ENCODE measurements at places on chromosomes 5 and 9.
A peak's percentile ranks its signal among the peaks of the same experiment; 100 is the strongest.

DNA sequence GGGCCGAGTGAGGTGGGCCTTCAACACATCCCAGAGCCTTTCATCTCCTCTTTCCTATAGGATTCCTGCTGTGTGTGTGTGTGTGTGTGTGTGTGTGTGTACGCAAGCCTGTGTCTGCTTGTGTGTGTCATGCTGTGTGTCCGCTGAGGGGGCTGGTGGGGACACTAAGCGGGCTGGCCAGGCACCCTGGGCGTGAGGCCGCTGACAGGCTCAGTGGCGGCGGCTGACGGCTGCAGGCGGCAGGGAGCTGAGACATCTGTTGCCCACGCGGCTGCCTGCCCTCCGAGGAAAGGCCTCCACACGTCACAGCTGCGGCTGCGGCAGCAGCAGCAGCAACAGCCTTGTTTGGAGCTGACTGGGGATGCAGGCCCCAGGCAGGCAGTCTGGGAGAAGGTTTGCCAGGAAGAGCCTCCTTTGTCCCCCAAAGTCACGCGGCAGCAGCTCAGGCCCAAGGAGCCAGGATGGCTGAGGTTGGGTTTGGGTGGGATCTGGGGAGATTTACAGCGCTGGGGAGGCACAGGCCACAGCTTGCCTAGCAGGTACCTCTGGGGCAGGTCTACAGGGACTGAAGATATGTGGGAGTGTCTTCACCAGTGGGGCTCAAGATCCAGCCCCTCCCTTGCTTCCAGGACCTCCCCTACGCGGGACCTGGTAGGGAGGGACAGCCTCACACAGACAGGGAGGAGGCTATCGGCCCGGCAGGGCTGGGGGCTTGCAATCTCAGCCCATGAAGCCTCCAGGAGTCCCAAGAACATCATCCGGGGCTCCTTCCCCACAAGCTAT is 1.8 kb downstream of the PDLIM4 start:
- peak; percentile 41 for DNase-seq

- DNase-seq = no peak
Measured at GRCh38 chr9:93286252-93287188, 102.6 kb downstream of the WNK2 start.

DNA sequence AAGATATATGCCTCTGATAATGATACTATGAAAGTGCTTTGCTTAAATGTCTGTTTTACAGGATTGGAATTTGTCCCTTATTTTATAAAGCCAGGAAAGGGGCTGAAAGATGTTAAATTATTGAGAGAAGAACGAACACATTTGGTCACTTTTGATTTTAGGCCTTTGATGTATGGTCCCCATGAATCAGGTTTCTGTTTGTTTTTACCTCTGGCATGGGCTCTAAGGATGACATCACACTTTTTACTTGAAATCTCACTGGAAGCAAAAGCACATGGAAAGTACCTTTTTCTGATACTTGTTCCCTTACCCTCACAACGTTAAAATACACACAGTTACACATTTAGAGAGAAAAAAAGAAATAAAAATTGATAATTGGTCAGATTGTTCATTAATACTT is 6.9 kb downstream of the OTULIN start:
- DNase-seq = no peak

- no peak for DNase-seq
Measured at GRCh38 chr5:74051076-74051475, 425.1 kb downstream of the ARHGEF28 start.

DNA sequence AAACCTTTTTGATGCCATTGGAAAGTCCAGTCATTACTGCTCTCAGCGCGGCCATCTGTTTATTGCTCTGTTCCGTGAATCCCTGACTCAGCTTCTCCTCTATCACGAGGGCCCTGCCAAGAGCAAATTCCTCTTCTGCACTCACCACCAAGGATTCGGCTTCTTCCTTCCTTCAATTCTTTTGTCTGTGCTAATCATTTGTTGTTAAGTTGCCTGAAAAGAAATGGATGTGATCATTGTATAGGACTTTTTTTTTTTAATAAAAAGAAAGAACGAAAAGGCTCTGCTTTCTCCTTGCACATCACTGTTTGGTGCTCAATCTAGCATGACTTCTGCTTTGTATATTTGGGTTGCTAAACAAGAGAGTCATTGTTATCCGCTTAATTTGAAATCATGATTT is 128.7 kb upstream of the PIK3R1 start:
- DNase-seq = peak; percentile 41

DNA sequence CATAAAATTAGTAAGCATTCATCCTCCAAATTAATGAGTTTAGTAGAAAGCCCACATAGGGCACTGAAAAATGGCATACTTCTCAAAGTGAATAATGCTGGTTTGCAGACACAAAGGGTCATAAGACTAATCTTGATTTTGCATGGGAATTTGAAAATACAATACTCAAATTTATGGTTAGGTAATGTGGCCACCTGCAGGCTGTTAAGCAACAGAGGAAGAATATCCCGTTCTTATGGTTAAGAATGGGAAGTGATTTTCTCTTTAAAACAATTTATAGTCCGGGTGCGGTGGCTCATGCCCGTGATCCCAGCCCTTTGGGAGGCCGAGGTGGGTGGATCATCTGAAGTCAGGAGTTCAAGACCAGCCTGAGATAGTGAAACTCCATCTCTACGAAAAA is 9.4 kb upstream of the PLCXD3 start:
- no peak for DNase-seq

- no peak for DNase-seq
Measured at GRCh38 chr9:86997156-86997555, 49.9 kb upstream of the GAS1 start.

GRCh38 chr5:91162534-91163381 is 220.4 kb downstream of the ARRDC3 start:
- DNase-seq = peak; percentile 65

DNA sequence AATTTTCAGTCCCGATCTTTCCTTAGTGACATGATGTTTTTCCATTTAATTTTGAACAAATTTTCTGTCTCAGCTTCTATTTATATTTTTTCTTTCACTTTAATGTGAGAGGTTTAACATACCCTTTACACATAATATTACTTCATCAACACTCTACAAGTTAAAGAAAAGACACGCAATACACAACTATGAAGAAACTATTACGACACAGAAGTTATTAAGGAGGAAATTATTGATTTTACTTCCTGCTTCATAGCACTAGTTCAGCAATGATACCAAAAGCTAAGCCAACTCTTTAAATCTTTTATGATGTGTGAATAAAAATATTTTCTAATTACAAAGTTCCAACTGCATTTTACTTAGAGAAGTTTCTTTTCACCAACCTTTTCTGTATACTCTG is 432.3 kb upstream of the DAB2 start:
- DNase-seq = no peak

DNA sequence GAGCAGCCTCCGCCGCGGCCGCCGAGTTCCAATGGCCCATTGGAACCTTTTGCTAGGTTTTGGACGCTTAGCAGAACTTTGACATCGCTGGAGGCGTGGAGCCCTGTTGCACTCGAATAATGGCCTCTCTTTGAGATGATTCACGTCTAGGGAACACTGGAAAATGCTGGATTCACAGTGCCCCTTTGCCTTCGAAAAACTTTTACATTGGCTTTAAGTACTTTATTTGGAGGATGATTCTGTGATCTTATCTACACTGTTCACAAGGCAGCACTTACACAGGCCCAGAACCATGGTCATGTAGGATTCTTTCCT is 536 bp upstream of the PPIC start:
- no peak for DNase-seq

DNA sequence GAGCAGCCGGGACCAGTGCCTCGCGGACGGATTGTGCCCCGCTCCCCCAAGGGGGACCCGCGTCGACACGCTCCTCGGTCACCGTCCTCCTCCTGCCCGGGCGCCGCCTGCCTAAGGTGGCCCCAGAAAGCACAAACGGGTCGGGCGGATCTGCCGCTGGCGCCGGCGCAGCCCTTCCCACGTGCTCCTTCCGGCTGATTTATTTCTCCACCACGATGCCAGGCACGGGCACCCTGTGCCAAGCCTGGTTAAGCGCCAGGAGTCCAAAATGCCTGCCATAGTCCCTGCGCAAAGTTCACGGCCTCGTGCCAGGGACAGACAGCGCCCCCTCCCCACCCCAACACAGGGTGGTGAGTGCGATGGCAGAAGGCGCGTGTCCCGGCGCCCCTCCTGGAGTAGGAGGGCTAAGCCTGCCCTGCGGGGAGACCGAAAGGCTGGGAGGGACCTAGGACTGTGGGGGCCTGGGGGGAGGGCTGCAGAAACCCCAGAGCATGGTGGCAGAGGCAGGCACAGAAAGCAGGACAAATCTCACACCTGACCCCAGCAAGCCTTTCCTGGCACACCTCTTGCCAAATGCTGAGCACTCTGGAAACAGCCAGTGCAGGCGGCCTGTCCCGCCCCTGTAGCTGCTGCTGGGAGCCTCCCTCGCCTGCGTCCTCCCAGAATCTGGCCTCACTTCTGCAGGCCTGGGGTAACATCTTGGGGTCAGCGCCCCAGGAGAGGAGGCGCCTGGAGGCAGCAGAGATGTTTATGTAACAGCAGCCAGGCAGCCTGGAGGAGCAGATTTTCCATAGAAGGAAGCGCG is 1.1 kb upstream of the NOTCH1 start:
- DNase-seq = peak; percentile 68

GRCh38 chr5:134647750-134648424 is 698 bp upstream of the SEC24A start:
- no peak for DNase-seq

- DNase-seq = no peak
Measured at GRCh38 chr5:143887903-143888665, 76.1 kb downstream of the HMHB1 start.

DNA sequence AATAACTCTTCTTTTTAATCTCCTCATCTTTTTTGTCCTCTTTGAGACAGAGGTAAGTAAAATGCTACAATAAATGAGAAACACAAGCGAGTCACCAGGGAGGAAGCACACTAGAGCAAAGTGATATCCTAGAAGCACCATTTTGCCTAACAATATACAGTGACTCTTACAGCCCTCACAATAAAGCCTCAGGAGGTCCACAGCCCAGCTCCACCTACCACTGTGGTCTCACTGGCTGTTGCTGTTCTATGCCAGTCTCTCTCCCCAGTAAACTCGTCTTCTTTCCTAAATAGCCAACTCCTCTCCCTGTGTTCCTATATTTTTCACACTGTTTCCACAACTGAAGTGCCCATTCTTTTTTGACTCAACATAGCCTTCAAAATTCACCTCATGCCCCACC is 44.3 kb downstream of the TNFSF15 start:
- no peak for DNase-seq

- DNase-seq = no peak
Measured at GRCh38 chr9:135993765-135994500, 32.8 kb upstream of the UBAC1 start.

GRCh38 chr9:35681341-35682002 is 7.7 kb downstream of the CA9 start:
- no peak for DNase-seq

GRCh38 chr5:88677943-88678769 is 204.8 kb downstream of the MEF2C start:
- peak; percentile 68 for DNase-seq

DNA sequence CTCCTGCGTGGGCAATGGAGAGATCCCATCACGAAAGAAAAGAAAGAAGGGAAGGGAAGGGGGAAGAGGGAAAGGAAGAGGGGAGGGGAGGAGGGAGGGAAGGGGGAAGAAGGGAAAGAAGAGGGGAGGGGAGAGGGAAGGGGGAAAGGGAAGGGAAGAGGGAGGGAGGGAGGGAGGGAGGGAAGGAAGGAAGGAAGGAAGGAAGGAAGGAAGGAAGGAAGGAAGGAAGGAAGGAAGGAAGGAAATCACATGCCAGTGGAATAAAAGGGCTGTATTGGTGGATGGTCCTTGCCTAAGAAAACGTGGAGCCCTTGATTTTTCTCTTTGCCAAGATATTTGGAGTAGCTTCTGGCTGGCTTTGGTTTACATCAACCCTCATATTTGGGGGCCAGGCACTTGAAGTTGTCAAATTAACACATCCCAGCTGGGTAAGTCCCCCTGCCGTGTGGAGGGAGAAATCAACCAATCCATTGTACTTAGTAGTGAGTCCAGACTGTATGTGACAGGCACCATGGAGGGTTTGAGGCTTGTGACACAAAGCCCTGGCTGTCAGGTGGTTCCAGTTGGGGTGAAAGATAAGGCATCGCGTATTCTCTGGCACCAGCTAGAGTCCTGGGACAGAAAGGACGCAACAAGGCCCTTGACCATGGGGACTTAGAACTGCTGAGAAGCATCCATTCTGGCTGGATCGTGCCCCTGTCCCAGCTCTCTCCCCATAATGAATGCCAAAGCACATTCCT is 23.7 kb downstream of the IDNK start:
- no peak for DNase-seq

DNA sequence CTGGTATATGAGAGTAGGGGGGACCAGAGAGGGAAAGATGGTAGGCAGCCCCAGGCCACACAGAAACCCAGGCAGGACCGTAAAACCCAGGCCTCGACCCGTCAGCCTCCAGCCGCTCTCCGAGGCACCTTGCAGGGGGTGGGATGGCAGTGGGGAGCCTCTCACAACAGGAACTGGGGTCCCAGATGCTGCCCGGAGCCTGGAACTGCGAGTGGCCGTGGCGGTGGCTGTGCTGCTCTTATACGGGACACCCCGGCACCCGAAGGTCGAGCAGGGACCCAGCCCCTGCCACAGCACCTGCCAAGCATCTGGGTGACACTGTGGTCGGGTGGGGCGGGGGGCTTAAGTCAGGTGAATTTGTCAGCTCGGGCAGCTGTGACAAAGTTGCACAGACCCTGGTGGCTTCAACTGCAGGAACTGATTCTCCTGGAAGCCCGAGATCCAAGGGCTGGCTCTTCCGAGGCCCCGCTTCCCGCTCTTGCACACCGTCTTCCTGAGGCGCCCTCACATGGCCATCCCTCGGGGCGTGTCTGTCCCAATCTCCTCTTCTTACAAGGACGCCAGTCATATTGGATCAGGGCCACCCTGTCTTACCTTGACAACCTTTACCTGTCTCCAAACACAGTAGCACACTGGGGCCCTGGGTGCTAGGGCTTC is 47.6 kb upstream of the EGFL7 start:
- DNase-seq = no peak

GRCh38 chr5:122295138-122295537 is 16.9 kb upstream of the SNCAIP start:
- no peak for DNase-seq

DNA sequence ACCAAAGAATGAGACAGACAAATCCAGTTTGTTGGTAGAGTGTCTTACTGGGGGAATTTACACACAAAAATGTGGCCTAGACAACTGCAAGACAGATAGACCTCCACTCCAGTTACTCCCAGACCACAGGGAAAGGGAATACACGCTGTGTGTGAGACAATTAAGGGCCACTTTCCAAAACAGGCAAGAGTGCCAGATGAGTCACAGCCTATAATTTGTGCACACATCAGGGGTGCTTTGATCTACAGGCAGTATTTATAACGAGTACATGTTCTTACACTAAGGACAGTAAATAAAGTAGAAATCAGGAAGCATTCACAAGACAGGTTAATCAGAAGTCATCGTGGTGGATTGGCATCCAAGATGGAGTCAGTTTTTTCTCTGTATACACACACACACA is 114.8 kb downstream of the ZNF622 start:
- DNase-seq = no peak

GRCh38 chr5:115194676-115195075 is 25.0 kb upstream of the TRIM36 start:
- DNase-seq = no peak

DNA sequence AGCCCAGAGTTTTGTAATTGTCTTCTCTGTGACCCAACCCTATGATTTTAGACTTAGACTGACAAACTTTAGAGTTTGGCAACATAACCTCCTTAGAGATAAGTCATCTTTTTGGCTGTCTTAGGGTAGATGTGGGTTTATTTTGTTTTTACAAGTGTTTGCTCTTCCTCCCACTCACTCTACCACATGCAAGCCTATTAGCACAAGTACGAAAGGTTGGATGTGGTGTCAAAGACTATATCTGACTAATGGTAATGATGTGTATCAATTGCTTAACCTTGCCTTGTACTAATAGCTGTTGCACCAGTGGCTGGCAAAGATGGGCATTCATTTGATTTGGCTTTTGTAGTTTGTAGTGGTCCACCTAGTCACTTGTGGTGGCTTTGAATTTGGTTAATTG is 46.5 kb downstream of the SLC25A46 start:
- no peak for DNase-seq

Data from head of caudate nucleus (tissue), 42 donors.